NCI-H446 treated with DMSO at 0.1 percent for 48 hours (cell line): ENCODE measurements at places on chromosomes 3 and 15.

GRCh38 chr15:56467616-56468015, 2.7 kb upstream of the MNS1 start:
- no peak for DNase-seq

- no peak for DNase-seq
These were observed 82.2 kb upstream of the SELENOK start for GRCh38 chr3:53973905-53974304.

DNA sequence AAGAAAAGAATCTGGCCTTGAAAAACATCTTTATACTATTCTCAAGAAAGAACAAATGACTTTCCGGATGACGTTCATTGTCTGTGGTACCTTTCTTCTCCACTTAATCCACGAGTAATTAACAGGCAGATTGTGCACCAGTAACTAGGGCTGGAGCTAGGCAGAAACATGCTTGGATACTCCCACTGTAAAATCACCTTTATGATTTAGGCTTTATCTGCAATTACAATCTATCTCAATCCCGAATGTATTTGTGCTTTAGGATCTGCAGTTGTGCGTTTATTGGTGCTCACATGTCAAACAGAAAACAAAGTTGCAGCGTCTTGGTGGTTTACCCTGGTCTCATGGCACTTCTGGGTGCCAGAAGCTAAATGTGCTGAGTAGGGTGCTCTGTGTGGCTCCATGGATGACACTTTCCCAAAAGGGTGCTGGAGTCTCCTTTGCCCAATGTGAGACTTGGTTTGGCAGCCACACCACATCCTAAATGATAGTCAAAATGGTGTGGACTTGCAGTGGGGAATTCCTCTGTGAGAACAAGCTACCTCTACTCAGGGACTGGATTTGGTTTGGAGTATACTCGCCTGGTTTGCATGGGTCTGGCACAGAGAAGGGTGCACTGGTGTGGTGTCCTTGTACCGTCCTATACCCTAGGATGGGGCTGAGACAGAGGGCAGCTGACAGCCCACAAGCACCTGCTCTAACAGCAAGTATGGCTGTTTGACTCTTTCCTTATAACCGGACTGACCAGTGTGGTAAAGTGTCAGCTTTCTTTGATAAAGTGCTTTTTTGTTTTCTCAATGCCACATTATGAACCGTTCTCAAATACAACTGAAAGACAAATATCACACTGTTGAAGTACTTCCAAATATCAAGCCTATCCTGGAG, 7.7 kb downstream of the SERP1 start:
- DNase-seq, result no peak

- DNase-seq, result no peak
These were observed 75.3 kb downstream of the RFX7 start for GRCh38 chr15:56168394-56168793.

DNA sequence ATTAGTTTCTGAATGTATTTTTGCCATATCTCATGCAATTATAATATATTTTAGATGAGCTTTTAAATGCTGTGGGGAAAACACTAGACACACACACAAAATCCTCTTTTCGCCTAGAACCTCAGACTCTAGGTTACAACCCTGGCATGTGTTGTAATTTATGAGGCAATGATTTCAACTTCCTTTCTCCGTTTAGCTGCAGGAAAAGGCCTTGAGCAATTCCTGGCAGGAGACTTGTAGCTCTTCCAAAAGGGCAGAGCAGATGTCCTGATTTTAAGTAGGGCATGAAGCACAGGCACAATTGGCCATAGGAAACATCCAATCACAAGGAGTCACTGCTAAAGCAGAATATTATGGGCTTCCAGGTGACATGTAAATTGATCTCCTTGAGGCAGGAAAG, 82.0 kb downstream of the GPR156 start:
- DNase-seq, result peak; percentile 43
